ENCODE measurements at places on chromosomes 7 and 10.

DNA sequence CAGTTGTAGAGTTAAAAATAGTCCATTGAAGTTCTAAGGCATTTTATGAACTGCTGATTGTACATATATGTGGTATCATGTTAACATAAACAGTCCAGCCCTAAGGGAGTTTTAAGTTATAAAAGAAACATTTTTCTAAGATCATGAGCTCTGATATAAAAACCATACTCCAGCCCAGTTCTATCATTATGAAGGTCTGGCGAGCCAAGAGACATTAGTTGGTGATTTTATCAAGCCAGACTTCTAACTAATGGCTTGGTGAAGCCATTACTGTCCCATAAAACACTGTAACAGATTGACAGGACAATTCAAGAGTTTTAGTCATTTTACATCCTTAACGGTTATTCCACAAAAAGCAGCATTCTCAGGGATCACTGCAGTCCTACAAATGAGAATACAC, 221.6 kb downstream of the RNLS start:
- DNase-seq, result no peak

DNA sequence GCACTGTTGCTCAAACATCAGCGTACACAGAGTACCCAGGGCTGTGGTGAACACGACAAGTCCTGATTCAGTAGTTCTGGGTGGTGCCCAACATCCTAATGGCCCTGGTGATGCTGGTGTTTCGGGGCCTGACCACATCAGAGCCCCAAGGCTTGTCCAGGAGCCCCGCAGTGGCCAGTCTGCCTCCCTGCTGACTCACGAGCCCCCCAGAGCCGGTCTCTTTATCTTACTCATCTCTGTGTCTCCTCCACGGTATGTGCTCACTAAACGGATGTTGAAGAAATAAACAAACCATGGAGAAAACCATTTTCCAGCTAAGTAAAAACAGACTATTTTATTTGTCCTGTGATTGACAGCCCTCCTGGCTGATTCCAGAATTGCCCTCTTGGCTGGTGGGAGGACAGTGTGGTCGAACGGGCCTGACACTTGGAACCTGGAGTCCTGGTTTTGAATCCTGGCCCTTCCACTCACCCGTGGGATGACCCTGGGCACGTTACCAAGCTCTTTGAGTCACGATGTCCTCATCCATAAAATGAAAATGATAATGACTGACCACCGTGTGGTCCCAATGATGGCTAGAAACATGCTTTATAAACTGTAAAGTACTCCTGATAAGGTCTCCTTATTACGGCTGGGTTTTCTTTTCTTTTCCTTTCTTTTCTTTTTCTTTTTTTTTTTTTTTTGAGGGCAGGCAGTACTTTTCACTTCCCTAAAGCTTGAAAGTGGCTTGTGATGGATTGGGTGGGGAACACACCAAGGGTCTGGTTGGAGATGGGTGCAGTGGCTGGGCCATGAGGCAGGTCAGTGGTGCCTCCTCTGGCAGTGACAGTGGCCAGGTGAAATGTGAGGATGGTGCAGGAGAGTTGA, 5.7 kb downstream of the HIP1 start:
- DNase-seq, result peak; percentile 80

DNA sequence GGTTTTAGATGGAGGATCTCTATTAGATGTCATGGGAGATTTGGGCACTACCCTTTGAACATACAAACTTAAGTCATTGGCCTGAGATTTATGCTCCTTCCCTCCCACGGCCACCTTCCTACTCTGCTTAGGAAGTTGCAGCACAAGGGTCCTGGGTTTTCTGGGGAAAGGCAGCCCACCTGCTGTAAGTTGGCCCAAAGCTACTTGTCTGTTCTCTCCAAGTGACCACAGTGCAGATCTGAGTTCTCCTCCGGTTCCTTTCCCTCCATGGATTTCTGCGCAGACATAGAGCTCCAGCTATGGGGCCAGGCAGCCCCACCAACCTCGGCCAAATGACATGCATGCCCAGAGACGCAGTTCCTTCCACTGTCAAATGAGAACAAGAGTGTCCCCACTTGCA, 12.8 kb upstream of the C10orf53 start:
- DNase-seq, result no peak

- no peak for DNase-seq
These were observed 3.1 kb upstream of the TAS2R38 start for GRCh38 chr7:141976524-141977245.
